Cortex of kidney (tissue), 1 donor: ENCODE measurements at places on chromosomes 4 and X.

DNA sequence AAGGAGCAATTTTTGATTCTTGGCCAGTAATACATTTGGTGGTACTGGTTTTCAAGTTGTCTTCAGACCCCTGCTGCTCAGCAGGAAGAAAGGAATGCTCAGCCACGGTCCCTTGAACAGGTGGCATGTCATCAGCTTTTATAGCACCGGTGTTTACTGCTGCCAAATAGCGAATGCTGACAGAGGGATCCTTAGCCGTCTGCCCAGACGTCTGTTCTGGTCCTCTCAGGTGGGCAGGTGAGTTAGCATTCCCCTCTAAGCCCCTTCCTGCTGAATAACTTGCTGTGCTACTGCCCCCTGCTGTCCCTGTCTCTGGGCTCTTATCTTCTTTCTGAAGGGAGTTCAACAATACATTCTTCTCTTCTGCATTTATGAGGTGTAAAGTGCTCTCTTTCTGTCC lies 28.4 kb downstream of the BOD1L1 start:
- DNase-seq, result no peak

- DNase-seq, result no peak
Observed at GRCh38 chr4:184347251-184348239, 126.8 kb downstream of the IRF2 start.

DNA sequence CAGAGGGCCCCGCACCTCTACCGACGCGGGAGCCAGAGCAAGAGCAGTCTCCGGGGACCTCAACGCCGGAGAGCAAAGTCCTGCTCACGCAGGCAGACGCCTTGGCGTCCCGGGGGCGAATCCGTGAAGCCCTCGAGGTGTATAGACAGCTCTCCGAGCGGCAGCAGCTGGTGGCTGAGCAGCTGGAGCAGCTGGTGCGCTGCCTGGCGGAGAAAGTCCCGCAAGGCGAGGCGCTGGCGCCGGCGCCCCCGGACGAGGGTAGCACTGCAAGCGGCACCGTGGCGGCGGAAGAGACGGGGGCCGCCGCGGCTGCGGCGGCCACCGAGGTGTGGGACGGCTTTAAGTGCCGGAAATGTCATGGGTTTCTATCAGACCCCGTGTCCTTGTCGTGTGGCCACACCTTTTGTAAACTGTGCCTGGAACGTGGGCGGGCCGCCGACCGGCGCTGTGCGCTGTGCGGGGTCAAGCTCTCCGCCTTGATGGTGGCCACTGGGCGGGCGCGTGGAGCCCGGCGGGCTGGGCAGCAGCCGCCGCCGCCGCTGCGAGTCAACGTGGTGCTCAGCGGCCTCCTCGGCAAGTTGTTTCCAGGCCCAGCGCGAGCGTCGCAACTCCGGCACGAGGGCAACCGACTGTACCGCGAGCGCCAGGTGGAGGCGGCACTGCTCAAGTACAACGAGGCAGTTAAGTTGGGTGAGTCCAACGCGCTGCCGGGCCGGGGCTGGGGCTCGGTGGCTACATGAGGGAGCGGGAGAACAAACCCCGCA lies 672 bp downstream of the LONRF3 start:
- no peak for DNase-seq

DNA sequence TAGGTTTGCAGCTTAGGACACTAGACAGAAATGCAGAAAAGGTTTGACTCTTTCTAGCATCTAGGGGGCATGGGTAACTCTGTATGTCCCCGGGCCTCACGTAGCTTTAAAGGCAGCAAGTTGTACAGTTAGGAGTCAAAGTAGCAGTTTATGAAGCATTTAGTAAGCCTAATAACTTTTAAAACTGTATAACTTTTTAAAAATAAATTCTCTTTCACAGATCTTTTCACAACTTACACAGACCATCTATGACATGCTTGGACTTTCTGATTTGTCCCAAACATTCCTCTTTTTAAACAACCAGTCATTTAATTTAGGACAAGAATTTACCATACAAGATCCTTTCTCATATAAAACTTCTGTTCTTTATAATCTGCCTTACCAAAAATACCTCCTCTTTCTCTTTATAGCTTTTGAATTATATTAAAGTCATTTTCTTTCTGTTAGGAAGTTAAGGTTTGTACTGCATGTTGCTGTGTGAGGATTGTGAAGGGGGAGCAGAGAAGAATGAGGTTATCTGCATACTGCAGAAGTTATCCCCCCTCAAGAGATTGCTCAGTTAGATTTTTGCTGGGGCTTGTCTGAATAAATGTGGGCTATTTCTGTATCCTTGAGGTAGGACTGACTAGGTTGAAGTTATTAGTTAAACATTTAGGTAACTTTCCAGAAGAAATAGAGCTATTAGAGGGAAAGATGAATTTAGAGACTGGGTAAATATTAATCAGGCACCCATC lies 94.3 kb downstream of the CPE start:
- no peak for DNase-seq

- DNase-seq, result no peak
Observed at GRCh38 chr4:157225096-157225495, 4.6 kb downstream of the GRIA2 start.

GRCh38 chr4:1472911-1473518 lies 66.8 kb upstream of the NKX1-1 start:
- no peak for DNase-seq

DNA sequence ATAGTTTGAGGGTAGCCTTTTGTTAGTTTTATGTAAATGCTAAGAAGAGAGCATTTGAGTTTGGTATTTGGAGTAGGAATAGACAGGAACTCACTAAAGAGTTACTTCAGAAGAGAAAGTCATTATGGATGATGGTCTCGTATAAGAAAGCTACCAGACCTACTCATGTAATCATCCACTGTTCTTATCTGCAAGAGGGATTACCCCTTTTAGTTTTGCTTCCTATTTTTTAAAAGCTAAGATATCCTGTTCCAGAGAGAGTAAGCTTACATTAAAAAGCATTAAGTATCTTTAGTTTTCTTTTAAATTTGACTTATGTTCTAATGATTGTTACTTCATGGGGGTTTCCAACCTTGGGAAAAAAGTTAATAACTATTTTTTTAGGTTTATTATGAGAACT lies 12.5 kb upstream of the ART3 start:
- DNase-seq, result no peak

- DNase-seq, result no peak
Observed at GRCh38 chrX:146707781-146708180, 101.8 kb upstream of the CXorf51B start.

- no peak for DNase-seq
Observed at GRCh38 chr4:182250446-182250845, 7.2 kb downstream of the TENM3 start.

- DNase-seq, result no peak
Observed at GRCh38 chrX:63961964-63962363, 176.9 kb upstream of the ARHGEF9 start.
